ENCODE measurements at places on chromosomes 12 and 14.

- DNase-seq, result no peak
Measured at GRCh38 chr14:39884091-39884490, 451.9 kb upstream of the FBXO33 start.

DNA sequence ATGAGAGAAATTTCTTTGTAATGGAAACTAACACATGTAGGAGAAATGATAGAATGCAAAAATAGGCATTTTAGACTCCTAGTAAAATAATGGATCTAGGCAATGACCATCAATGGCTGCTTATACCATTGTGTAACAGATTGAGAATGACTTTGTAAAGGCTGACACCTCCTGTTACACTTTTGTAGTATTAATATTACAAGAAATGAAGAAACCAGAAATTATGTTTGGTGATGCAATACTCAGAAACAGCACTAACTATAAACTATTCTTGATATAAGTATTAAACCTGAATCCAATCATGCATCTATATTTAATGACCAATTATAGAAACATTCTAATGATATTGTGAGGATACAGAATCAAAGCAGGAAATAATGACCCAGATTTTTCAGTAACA lies 108.5 kb upstream of the CNTN1 start:
- DNase-seq, result no peak

- no peak for DNase-seq
Measured at GRCh38 chr12:46657453-46658411, 168.1 kb downstream of the SLC38A4 start.

- DNase-seq, result no peak
Measured at GRCh38 chr12:25690996-25691864, 138.1 kb upstream of the LMNTD1 start.

DNA sequence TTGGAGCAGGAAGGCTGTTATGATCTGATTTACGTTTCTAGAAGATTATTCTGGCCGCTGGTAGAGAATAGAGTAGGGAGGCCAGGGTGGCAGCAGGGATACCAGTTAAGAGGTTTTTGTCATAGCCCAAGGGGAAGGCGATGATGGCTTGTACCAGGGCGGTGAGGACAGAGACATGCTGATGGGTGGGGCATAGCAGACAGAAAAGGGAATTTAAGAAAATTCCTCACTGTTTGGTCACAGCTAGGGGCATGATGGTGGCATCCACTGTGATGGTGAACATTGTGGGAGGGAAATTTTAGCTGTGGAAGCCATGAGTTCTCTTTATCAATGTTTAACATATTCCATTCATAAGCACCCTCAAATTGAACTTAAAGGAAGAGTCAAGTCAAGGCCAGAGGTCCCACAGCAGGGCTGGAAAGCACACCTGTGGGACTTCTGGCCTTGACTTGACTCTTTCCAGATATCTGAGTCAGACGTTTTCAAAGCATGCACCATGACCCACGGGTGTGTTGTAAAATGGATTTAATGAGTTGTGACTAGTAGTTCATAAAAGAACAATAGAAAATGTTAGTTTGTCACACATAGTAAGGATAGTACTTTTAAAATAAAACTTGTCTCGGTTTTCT lies 134.6 kb downstream of the CHST11 start:
- DNase-seq, result no peak

- no peak for DNase-seq
Measured at GRCh38 chr12:31406345-31406744, 80.4 kb upstream of the SINHCAF start.

GRCh38 chr14:90726656-90727055 lies 89.6 kb downstream of the TTC7B start:
- DNase-seq, result no peak

DNA sequence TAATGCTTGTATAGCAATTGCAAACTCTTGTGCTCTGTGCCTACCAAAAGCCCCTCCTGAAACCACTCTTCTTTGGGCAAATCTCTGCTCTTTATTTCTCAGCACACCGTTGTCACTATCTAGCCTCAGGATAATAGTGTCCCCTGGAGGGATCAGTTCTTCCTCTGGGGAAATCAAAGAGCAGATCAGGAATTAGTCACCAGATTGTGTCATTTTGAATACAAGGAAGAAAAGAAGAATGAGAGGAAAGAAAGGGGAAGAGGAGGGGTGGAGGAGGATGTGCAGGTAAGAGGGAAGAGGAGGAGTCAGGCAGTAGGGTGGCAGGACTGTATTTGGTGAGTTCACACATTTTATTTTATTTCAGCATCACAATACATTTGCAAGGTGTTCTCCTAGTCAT lies 256.4 kb downstream of the GRIN2B start:
- no peak for DNase-seq

DNA sequence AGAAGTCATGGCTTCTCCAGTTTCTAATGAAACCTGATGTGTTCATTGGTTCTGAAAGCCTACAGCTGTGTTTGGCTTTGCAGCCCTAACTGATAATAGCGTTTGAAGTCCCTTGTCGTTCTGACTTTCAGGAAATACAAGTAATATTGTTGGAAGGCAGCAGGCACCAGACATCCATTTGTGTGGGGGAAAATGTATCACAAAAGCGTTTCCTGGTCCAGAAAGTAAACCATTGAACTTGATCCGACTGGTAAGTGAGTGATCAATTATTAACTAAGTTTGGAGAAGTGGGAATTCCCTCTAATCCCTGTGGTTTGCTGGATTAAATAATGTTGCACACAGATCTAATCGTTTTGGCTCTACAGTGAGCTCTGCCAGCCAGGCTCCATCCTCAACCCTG lies 77.3 kb upstream of the LTA4H start:
- DNase-seq, result no peak

DNA sequence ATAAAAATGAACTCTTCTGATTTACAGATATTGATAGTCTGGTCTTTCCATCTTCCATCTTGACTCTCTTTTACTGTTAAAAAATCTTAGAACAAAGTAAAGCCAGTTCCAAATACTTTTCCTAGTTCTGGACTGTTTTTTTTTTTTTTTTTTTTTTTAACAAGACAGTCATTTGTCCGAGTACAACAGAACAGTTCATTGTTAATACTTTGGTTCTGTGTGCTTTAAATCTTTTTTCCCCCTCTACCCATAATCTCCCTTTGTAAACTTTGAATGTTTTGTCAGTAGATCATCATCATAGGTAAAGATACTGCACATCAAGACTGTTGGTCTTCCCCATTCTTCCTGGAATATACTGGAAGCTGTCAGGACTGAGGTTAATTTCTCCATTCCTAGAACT lies 38.0 kb downstream of the ADIPOR2 start:
- DNase-seq, result no peak

- no peak for DNase-seq
Measured at GRCh38 chr14:102731871-102732800, 45.1 kb upstream of the TRAF3 start.

DNA sequence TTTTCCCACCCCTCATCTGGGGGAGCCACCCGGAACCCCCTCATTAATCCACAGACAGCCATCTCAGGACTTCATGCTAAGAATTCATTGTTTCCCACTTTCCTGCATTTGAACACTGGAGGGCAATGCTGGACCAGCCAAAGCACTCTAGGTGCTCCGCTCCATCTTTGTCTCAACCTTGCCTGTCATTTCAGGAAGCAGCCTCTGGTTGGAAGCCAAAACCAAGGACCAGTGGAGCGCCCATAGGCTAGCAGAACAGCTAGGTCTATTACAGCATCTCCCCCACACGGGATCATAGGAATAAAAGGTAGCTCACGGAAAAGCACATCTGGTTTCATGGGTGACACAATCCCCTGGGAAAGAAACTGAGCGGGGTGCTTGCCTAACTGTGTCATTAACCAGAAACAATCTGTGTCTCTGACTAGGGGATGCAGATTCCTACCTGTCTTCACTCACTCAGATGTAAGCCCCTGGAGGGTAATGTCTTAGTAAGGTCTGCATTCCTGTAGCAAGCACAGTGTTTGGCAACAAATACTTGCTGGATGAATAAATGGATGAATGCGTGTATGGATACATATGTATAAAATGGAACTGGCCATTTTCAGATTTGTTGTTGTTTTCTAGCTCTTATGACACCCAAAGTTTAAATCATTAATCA lies 197.0 kb downstream of the DAD1 start:
- DNase-seq, result no peak

DNA sequence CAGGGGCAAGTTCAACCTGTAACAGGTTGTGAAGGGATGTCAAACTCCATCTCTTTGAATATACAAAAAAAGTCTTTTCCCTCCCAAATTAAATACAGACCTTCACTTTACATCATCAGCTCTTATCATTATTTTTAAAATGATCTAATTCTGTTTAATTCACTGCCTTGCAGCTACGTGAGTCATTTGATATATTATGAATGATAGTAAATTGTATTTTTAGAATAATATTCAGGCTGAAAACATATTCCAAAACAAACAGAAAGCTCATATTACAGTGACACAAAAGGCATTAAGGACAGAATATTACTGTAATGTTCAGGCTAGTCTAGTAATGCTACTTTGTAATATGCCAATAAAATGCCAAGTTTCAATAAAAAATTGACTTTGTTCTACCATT lies 53.3 kb downstream of the BCAT1 start:
- no peak for DNase-seq

DNA sequence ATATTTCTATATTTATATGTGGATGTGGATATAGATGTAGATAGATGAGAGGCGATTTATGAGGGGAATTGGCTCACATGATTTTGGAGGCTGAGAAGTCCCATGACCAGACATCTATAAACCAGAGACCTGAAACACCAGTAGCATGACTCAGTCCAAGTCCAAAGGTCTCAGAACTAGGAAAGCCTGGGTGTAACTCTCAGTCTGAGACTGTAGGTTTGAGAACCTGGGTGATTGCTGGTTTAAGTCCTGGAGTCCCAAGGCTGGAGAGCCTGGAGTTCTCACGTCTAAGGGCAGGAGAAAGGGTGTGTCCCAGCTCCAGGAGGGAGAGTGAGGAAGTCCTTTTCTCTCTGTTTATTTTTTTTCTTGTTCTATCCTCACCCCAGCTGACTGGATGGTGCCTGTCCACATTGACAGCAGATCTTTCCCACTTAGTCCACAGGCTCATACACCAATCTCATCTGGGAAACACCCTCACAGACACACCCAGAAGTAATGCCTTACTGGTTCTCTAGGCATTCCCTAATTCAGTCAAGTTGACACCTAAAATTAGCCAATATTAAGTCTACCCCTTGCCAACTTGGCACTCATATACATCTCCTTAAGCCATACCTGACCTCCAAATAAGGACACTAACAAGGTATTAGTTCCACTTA lies 45.4 kb downstream of the EMP1 start:
- no peak for DNase-seq

- DNase-seq, result no peak
Measured at GRCh38 chr12:69873429-69873828, 48.4 kb downstream of the MYRFL start.

- DNase-seq, result no peak
Measured at GRCh38 chr14:99522457-99522891, 41.3 kb downstream of the CCNK start.

GRCh38 chr14:96119947-96120346 lies 80.8 kb downstream of the C14orf132 start:
- no peak for DNase-seq

DNA sequence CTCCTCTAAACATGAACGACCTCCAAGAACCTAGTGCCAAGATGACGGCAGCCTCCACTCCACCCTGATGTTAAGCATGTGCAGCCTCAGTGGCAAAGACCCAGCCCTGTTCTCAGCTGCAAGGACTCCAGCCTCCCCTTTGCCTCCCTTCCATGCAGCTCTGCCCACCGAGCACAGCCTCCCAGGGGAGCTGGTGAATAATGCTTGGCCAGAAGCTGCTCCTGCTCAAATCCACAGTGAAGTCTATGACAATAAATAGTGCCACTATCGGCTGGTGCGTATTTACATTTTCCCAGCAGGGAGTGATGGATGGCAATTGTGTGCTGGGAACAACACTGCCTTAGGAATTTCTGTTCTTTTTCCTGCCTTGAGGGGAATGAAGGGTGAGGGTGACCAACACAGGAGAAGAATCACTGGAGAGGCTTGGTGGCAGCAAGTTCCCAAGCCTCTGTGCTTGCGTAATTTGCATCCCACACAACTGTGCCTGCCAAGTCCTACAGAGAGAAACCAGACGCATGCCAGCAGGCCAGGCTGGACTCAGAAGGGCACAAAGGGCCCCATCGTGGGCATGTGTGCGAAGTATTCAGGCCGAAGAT lies 29.9 kb upstream of the TC2N start:
- DNase-seq, result no peak

GRCh38 chr12:84738481-84738972 lies 174.1 kb downstream of the SLC6A15 start:
- DNase-seq, result no peak

- DNase-seq, result no peak
Measured at GRCh38 chr12:5780536-5780935, 164.5 kb downstream of the ANO2 start.

- no peak for DNase-seq
Measured at GRCh38 chr14:68951035-68951797, 27.9 kb downstream of the ACTN1 start.

DNA sequence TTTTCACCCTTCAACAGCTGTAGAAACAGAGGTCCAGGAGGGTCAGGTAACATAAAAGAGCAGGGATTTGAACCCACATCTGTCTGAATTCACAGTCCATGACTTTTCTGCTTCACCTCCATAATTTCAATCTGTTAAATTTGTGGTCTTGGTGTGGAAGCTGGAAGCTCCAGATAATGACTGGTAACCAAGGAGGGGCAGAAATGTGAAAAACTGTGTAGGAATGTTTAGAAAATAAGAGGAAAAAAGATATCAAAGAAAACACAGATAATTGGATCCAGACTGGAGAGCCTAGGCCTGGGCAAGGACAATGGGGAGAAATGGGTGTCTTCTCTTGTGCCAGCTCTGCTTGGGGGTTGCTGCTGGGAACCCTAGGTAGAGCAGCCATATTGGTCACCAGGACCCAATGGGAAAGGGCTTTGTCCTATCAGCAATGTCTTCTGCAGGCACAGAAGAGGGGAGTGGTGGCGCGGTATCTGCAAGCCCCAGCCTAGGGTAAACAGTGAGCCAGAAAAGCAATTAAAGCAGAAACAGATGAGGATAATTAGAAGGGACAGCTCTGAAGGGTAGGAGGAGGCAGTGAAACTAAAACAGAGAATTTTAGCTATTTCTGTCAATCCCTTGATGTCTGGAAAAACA lies 54.3 kb upstream of the CCDC91 start:
- DNase-seq, result no peak

DNA sequence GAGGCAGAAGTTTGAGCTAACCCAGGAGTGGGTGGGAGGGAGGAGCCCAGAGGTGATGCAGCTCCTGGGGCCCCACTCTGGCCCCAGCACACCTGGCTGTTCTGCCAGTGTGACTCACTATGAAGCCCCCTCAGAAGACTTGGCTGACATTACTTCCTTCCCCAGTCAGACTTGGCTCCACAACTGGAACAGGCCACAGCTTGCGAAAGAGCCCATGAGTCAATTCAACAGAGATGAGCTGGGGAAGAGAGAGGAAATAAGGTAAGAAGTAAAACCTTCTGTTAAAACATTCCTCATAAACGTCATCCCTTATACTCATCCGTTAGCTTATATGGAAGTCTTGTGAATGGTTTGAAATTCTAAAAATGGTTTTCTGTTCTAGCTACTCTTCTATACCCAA lies 245.9 kb downstream of the ADAMTS20 start:
- no peak for DNase-seq

GRCh38 chr14:34181338-34181737 lies 230.5 kb upstream of the EGLN3 start:
- DNase-seq, result no peak

Data from T follicular helper cell (primary cell).